ENCODE measurements at places on chromosomes 5 and 9. TPM values are rescaled to one million over a fixed set of nuclear protein-coding genes. Genes with fewer than 3 reads are reported as not detected.

- no peak for DNase-seq
Measured at GRCh38 chr5:7793895-7794294, 57.0 kb downstream of the CFAP90 start.

DNA sequence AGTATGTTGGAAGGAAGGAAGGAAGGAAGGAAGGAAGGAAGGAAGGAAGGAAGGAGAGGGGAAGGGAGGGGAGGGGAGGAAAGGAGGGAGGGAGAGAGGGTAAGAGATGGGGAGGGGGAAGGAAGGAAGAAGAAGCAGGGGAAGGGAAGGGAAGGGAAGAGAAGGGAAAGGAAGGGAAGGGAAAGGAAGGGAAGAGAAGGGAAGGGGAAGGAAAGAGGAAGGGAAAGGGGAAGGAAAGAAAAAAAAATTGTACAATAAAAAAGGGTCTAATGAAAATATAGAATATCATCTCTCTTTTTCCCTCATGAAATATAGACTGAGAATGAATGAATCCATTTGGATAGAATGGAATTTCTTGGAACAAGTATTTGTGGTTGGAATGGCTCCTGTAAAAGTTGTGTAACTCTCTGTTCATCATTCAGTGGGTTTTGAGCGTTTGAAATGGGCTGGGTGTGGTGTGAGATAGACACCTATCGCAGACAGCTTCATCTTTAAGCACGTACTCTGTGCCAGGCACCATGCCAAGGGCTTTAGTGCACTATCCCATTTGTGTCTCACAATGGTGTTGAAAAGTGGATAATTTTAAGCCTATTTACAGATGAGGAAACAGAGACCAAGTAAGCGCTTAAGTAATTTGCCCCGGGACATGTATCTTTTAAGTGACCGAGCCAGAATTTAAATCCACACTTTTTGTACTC, 11.6 kb upstream of the PAPPA start:
- peak; percentile 66 for DNase-seq

DNA sequence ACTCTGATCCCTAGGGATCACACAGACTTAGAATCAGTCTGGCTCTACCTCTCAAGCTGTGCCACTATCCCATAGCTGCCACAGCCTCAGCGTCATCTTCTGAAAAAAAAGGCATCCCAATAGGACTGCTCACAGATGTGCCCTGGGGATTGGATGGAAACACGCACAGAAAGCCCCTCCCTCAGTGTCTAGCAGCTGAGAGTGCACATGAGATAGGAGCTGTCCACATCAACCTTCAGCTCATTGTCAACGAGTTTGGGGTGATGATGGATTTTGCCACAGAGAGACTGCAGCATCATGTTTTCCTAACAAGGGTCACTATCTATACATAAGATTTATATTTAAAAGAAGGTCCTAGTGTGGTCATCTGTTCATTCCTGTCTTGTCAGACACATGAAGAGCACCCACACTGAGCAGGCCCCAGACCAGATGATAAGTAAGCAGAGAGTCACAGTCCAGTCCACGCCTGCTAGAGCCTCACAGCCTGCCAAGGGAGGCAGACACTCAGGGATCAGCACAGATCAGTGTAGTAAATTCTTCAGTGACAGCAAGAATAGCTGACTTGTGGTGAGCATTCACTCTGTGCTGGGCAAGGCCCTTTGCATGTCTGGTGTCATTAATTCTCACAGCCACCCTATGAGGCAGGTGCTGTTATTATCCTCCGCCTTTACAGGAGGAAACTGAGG, 25.8 kb downstream of the AFAP1L1 start:
- DNase-seq, result no peak

- DNase-seq, result no peak
Measured at GRCh38 chr5:73763300-73764032, 137.5 kb downstream of the ARHGEF28 start.

- DNase-seq, result no peak
Measured at GRCh38 chr5:58156973-58157701, 302.7 kb downstream of the PLK2 start.

GRCh38 chr9:122819326-122819725, 9.1 kb downstream of the PDCL start:
- no peak for DNase-seq

DNA sequence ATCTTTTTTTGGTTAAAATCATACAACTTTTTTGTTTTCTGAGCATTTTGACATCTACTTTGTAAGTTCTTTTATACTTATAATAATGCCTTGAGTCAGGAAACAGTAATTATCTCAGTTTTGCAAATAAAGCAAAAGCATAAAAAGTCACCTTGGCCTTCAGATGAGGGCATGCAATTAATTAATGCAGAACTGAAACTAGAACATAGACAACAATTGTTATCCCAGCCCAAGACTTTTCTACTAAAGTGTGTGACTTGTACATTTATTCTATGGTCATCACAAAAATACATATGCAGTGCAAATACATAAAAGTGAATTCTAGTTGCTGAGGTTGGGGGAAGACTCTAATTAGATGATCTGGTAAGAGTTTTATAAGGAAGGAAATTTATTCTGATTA, 179.9 kb downstream of the ST8SIA4 start:
- no peak for DNase-seq

DNA sequence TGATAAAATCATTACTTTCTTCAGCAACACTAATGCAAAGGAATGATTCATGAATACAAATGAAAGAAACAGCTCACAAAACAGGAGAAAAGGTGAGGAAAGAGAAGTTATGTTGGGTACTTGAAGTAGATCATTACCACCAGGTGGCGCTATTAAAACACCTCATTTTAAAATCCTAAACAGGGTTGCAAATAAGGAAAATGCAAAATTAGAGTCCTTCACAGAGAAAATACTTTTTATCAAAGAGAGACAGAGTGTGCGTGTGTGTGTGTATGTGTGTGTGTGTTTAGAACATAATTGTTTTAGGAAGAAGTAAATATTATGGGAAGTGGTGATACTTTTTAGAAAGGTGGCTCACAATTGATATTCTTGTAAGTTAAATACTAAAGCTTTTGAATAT, 49.5 kb upstream of the CD180 start:
- no peak for DNase-seq

DNA sequence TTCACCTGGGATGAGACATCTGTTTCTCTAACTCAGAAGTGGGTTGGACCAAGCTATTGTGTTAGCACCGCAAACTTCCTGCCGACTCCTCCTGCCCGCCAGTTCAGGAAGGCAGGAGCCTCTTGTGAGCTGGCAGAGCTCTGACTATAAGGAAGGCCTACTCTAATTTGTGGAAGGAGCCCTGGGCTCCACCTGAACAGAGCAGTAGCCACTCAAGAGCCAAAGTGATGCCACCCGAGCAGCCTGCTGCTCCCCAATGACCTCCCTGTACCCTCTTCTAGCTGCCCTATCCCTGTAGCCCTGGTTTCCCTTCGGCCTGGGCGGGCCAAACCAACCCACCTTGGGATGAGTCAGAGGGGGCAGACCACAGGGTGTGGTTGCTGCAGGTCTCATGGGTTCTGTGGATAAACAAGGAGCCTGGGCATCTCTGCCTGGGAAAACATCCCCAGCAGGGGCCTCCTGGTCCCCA, 81.6 kb downstream of the PSD2 start:
- DNase-seq, result no peak

DNA sequence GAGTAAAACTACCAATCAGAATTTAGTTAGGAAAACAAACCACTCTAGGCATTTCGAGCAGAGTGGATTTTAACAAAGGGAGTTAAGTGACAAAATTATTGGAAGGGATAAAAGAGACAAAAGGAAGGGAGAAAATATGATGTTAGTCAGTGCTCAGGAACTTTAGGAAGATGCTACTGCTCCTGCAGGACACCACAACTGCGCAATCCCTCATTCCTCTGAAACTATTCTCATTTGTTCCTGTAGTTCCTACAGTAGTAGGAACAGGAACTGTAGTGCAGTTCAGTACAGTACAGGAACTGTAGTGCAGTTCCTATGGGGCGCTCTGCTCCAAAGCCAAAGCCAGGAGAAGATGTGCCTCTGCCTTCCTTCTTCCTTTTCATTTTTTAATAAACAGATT, 29.9 kb upstream of the MEGF10 start:
- DNase-seq, result no peak

DNA sequence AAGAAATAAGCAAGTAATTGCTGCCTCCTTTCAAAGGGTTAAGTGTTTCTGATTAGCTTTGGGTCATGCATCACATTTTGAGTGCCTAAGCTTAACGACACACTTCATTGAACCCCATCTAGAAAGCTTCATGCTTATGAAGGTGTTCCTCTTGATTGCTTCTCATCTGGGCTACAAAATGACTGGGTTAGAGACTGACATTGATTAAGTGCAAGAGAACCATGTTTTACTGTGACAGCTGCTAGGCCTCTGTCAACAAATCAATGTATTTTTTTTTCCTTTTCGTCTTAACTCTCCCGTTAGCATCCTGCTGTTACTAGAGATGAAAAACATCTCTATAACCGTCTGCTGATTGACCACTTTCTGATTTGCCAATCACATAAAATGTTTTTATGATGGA, 725.0 kb downstream of the TLE1 start:
- no peak for DNase-seq

DNA sequence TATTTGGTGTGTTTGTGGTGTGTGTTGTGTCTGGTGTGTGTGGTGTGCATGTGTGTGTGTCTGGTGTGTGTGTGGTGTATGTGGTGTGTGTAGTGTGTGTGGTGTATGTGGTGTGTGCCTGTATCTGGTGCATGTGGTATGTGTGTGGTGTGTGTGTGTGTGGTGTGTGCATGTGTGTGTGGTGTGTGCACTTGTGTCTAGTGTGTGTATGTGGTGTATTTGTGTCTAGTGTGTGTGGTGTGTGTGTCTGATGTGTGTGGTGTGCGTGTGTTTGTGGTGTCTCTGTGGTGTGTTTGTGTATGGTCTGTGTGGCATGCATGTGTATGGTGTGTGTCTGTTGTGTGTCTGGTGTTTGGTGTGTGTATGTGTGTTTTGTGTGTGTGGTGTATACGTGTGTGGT, 71.1 kb downstream of the CACNA1B start:
- DNase-seq, result no peak

- peak; percentile 53 for DNase-seq
Measured at GRCh38 chr5:171499611-171500010, 80.2 kb downstream of the FGF18 start.

GRCh38 chr5:1131191-1131621, 19.3 kb upstream of the SLC12A7 start:
- DNase-seq, result no peak

GRCh38 chr5:69497006-69497520, 4.5 kb downstream of the OCLN start:
- DNase-seq, result no peak

- DNase-seq, result no peak
Measured at GRCh38 chr9:19020886-19021455, 12.0 kb downstream of the SAXO1 start.

Gene AGXT2
- not detected for total RNA-seq

Gene IL5
- total RNA-seq, result not detected

Gene NR5A1
- total RNA-seq, result not detected

Gene PIP5KL1
- not detected for total RNA-seq

Gene N4BP3
- total RNA-seq, result 2.9 TPM

Measured in Right ventricle myocardium inferior (tissue), 1 donor.